ENCODE measurements at places on chromosomes 2 and 18. TPM values are rescaled to one million over a fixed set of nuclear protein-coding genes. Genes with fewer than 3 reads are reported as not detected.

Gene TMEFF2
- 1.5 TPM for total RNA-seq

Gene CYS1
- total RNA-seq: 0.13 TPM

Gene ONECUT2
- 1.9 TPM for total RNA-seq

Gene FBLN7
- 0.30 TPM for total RNA-seq

Gene AKAIN1
- not detected for total RNA-seq

Gene IL1RL2
- total RNA-seq: not detected

Gene ABCB11
- total RNA-seq: not detected

Gene SLC4A5
- total RNA-seq: 0.86 TPM

Gene TMEM169
- total RNA-seq: 2.5 TPM

Gene C1GALT1C1L
- not detected for total RNA-seq

Gene CXCR2
- total RNA-seq: 1.6 TPM

Gene FRZB
- total RNA-seq: 4.7 TPM

Gene ERMN
- total RNA-seq: not detected

Gene OBSL1
- total RNA-seq: 135 TPM

Gene KIAA2012
- total RNA-seq: not detected

Gene NOSTRIN
- total RNA-seq: not detected

Gene UNC80
- total RNA-seq: 0.38 TPM

Gene SCN9A
- 6.1 TPM for total RNA-seq

Gene DNAH7
- 0.07 TPM for total RNA-seq

Gene HTR2B
- not detected for total RNA-seq

Gene SLC9A4
- not detected for total RNA-seq

Gene PROKR1
- total RNA-seq: 3.9 TPM

Gene SIX3
- 0.21 TPM for total RNA-seq

Gene ABHD1
- total RNA-seq: 0.50 TPM

Gene KANSL1L
- total RNA-seq: 17.2 TPM

Gene C1QL2
- 0.88 TPM for total RNA-seq

Gene ESPNL
- 1.3 TPM for total RNA-seq

Gene EML6
- total RNA-seq: 1.6 TPM

Gene TBR1
- not detected for total RNA-seq

Gene RAB27B
- 0.60 TPM for total RNA-seq

Gene TRABD2A
- total RNA-seq: 18.6 TPM

Gene OTOS
- not detected for total RNA-seq

Gene PAIP2B
- total RNA-seq: 31.3 TPM

Gene KCNG2
- 0.19 TPM for total RNA-seq

Gene CYRIA
- 8.2 TPM for total RNA-seq

Gene SERPINB11
- total RNA-seq: not detected

Gene METTL4
- 10.6 TPM for total RNA-seq

Data from H1 (cell line).